ENCODE measurements at places on chromosomes 16 and 17. TPM values are rescaled to one million over a fixed set of nuclear protein-coding genes. Genes with fewer than 3 reads are reported as not detected.

Gene CACNB1
- total RNA-seq, result 5.1 TPM

Gene BCL6B
- total RNA-seq, result not detected

Gene CD300LF
- not detected for total RNA-seq

Gene ZPBP2
- total RNA-seq, result not detected

Gene GNG13
- not detected for total RNA-seq

DNA sequence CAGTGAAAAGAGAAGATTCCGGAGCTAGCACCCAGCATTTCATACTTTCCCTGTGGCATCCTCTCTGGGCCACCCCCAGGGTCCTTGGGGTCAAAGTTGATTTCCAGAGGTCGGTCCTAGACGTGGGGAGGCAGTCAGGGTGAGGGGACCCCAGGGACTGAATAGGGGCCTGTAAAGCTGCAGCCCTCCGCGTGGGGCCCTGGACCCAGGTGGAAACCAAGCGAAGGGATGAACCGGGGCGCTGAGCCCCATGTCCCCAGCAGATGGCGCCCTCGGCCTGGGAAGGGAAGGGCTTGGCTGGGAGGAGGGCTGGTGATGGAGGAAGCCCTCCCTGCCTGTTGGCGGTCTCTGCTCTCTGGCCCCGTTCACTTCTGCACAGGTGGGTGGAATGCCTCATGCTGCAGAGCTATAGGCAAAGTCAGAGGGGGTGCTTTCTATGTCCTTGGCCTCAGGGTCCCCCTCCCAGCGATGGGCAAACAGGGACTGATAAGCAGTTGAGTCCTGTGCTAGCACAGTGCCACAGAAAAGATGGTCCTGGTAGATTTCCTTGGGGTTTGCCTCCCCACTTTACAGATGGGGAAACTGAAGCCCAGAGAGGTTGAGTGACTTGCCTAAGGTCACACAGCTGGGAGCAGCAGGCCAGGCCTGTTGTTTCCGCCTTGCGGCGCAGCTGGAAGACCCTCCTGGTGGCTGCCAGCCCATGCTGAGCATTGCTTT lies 163.4 kb upstream of the CIBAR2 start:
- H3K27me3 ChIP-seq, result no peaks in the 10 kb centered on the region
- no peaks in the 10 kb centered on the region for H3K36me3 ChIP-seq
- H3K4me3 ChIP-seq, result no peak overlapping the region
- no peaks in the 10 kb centered on the region for H3K4me1 ChIP-seq
- H3K27ac ChIP-seq, result no peak overlapping the region

DNA sequence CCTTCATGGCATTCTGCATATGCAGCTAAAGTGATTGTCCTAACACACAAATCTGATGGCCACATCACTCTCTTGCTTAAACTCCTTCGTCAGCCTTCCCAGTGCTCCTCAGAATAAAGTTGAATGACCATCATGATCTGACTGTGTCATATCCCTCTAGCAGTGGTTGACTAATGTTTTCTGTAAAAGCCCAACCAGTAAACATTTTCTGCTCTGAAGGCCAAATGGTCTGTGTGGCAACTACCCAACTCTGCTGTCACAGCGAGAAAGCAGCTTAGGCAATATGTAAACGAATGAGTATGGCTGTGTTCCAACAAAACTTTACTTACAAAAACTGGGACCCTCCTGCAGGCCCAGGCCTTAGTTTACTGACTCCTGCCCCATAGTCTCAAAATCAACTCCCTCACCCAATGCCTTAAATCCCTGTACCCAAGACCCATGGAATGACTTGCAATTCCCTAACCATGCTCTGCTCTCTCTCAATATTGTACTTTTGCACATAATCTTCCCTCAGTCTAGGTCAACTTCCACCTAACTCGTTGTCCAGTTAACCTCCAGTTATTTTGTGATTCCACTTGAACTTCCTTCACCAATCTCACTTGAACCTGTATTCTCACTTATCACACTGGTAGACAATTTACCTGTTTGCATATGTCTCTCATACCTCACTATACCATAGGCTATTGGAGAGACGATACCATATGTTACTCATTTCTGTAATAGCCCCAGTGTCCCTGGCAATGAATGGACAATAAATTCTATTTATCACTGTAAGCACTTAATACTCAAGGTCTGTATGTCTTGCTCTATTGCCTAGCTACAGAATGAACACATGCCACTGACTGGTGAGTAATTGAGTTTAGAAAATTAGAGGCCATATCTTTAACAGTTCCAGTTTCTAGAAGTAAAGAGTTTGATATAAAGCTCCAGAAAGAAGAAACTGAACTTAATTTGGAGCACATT lies 29.1 kb downstream of the TMEM100 start:
- peaks cover 4% of the 10 kb centered on the region for H3K27me3 ChIP-seq
- H3K4me3 ChIP-seq, result no peak overlapping the region
- H3K36me3 ChIP-seq, result no peaks in the 10 kb centered on the region
- no peak for DNase-seq

- H3K27me3 ChIP-seq, result peaks cover 34% of the 10 kb centered on the region
- no peak overlapping the region for H3K27ac ChIP-seq
- H3K4me1 ChIP-seq, result no peaks in the 10 kb centered on the region
- H3K36me3 ChIP-seq, result peaks cover 10% of the 10 kb centered on the region
- no peak for DNase-seq
These were observed 363.3 kb downstream of the SEC14L1 start for GRCh38 chr17:77503916-77504651.

DNA sequence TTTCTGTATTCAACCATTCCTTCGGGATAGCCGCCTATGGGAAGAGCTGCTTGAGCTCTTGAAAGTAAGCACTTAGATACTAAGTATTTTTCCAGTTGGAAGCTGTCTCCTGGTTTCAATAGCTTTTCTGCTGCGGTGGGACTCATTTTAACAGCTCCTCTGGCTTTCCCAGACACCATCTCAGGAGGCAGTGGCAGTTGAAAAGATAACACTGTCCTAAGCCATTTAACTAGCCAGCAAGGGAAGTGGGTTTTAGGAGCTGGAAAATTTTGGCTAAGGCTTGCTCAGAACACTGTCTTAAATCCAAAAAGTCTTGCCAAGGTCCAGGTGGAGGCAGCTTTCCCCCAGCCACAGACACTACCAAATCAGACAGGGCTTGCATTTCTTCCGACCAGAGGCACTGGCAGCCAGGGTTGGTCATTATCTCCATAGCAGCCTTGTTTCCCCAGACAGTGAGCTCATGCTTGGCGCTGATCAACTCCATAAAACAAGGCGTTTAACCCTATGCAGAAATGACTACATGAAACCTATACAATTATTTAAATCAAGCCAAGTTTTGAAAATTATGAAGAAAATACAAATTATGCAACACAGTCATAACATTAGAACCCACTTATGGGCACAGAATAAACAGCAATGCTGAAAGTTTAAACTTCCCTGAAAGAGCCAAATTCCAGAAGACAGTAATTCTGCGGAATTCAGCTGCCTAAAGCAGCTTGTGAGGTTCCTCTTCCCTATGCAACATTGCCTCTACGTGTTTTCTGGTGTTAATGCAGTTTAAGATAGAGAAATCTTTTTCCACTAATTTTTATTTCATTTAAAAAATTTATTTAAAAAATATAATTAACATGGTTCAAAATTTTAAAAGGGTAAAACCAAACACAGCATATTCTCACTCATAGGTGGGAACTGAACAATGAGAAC lies 25.0 kb downstream of the GABARAPL2 start:
- H3K27ac ChIP-seq, result peak overlapping the region; percentile 88
- peak; percentile 56 for DNase-seq
- H3K36me3 ChIP-seq, result no peaks in the 10 kb centered on the region
- H3K4me1 ChIP-seq, result peaks cover 29% of the 10 kb centered on the region
- H3K4me3 ChIP-seq, result no peak overlapping the region
- H3K27me3 ChIP-seq, result no peaks in the 10 kb centered on the region

DNA sequence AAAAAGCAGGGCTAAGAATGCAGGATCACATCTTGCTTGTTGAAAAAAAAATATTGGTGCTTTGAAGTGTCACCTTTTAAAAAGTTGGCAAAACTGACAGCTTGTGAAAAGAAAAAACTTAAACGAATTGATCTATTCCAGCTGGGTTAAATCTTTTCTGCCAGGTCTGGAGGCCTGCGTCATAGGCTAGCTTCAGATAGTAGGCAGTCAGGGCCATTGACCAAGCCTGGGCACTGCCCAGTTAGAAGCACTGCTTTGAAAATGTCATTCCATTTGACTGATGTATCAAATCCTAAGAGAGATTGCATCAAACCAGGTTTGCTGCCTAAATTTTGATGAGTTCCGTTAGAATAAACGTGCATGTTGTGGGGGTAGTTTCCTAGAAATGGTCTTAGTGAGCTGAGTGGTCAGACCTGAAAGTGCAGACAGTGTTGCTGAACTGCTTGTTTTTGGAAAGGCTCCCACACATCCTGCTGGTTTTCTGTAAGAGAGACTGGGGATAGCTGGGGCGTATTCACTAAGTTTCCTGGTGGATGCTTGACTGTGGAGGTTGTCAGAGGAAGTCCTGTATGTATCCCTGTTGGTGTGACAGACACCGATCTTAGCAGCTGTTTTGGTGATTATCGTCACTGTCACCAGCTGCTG lies 38.8 kb downstream of the NUP88 start:
- no peak overlapping the region for H3K4me3 ChIP-seq
- DNase-seq, result no peak
- peaks cover 6% of the 10 kb centered on the region for H3K4me1 ChIP-seq
- no peak overlapping the region for H3K27ac ChIP-seq
- H3K36me3 ChIP-seq, result peaks cover 39% of the 10 kb centered on the region

DNA sequence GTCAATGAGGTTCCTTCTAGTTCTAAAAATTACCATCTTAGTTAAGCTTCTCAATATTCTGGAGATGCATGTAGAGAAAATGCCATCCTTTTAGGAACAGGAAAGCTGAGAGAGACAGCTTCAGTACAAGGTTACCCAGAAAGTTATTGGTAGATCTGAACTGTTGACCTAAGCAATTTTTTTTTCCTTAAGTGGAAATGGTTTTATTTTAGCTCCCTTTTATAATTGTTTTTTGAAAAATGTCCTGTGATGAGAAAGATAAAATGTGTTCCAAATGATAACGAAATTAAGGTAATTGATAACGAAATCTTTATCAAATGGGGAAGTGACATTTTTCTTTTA lies 8.2 kb downstream of the PSMD7 start:
- H3K4me1 ChIP-seq, result peaks cover 4% of the 10 kb centered on the region
- H3K4me3 ChIP-seq, result no peak overlapping the region
- no peak for DNase-seq
- no peak overlapping the region for H3K27ac ChIP-seq
- peaks cover 5% of the 10 kb centered on the region for H3K27me3 ChIP-seq

DNA sequence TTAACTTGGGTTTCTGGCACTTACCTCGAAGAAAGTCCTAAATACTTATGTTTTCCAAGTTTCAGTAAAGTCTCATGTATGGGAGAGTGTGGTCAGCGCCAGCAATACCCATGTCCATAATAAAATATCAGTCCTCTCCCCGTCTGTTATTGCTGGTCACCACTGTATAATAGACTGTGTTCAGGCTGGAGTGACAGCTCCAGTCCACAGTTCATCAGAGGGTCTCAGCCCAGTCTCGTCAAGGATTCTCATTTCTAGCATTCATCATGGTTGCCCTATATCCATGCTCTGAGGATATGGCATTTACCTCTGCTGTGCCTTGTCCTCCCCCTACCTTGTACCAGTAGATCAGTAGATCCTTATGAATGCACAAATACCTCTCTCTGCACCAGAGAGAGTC lies 384.5 kb downstream of the NPIPA7 start:
- no peak for DNase-seq
- H3K27ac ChIP-seq, result no peak overlapping the region
- H3K4me1 ChIP-seq, result no peaks in the 10 kb centered on the region
- no peaks in the 10 kb centered on the region for H3K27me3 ChIP-seq
- H3K36me3 ChIP-seq, result no peaks in the 10 kb centered on the region

GRCh38 chr17:71735893-71736292 lies 384.9 kb upstream of the SOX9 start:
- no peak overlapping the region for H3K27ac ChIP-seq
- no peaks in the 10 kb centered on the region for H3K36me3 ChIP-seq
- H3K4me3 ChIP-seq, result no peak overlapping the region
- no peaks in the 10 kb centered on the region for H3K4me1 ChIP-seq

GRCh38 chr17:75352079-75352569 lies 53.4 kb downstream of the GRB2 start:
- peaks cover 24% of the 10 kb centered on the region for H3K4me1 ChIP-seq
- H3K4me3 ChIP-seq, result no peak overlapping the region
- no peak for DNase-seq

DNA sequence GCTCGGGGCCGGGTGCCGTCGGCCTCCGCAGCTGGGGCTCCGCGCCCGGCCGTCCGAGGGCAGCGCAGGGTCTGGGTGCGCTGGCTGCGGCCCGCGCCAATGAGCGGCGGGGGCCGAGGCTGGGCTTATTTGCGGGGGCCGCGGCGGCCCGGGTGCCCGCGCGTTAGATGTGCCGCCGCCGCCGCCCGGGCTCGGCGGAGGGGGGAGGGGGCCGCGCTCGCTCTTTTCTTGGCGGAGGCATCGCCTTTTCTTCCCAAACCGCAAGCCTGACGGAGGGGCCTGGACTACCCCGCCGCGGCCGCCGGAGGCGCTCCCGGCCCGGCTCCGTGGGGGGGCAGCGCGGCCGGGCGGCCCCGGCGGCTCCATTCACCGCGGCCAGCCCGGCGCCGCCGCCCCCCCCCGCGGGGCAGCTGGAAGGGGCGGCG lies at the start of gene NOTUM:
Gene NOTUM (minus strand): TSS at position 101 of the 425 bp plus-strand sequence. CDS start 278 bp downstream, outside the sequence.
- peaks cover 6% of the 10 kb centered on the region for H3K4me1 ChIP-seq
- no peak within 1 kb of the TSS for H3K27ac ChIP-seq
- H3K27me3 ChIP-seq, result peaks cover 7% of the 10 kb centered on the region
- DNase-seq, result no peak

DNA sequence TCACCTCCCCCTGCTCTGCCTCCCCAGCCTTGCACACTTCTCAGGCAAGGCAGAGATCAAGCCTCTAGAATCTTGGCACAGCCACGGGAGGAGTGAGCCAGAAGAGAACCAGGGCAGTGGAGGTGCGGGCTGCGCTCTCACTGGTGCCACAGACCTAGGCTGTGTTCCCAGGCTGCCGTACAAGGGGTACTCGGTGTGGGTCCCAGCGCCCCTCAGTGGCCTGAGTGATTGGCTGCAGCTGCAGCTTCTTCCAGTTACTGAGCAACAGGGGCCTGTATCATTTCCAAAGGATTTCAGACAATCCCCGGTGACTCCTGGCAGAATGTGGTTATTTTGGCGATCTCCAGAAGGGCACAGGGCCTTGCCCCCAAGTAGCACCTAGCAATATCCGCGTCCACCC lies 1852.1 kb downstream of the TP53TG3F start:
- no peak overlapping the region for H3K4me3 ChIP-seq
- H3K36me3 ChIP-seq, result no peaks in the 10 kb centered on the region
- H3K4me1 ChIP-seq, result no peaks in the 10 kb centered on the region
- DNase-seq, result no peak

DNA sequence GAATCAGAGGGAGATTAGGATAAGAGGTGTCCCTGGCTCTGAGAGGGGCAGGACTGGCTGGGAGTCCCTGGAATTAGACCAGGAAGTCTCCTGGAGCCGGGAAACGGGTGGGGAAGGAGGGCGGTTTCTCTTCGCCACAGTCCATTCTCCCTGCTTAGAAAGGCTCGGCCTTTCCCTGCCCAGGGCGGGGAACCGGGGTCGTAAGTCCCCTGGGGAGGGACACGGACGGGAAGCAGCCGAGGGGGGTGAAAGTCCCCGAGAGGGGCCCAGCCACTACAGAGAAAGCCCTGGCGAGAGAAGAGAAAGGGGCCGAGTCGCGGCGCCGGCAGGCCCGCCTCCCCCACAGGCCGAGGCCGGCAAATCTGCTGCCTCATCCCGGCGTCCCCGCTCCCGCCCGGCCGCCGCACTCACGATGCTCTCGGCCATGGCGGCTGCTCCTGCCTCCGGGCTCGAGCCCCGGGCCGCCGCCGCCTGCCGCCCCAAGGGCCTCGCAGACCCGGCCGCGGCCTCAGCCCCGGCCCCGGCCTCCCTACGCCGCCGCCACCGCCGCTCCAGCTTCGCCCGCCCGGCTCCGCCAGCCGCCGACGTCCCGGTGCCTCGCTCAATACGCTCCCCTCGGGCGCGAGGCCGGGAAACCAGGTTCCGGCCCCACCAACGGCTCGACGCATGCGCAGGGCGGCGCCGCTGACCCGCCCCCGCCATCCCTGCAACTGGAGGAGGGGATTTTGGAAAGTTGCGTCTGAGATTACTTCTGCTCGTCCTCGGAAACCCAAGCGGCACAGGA lies at the start of the genes NPLOC4 and TSPAN10:
Gene NPLOC4 (minus strand): TSS at position 608 of the 784 bp plus-strand sequence. CDS start 182 bp downstream, at position 426.
Gene TSPAN10 (plus strand): TSS at position 692 of the 784 bp plus-strand sequence. CDS start 5,217 bp downstream, outside the sequence.
- DNase-seq, result peak; percentile 67
- peaks cover 38% of the 10 kb centered on the region for H3K4me1 ChIP-seq
- peaks cover 10% of the 10 kb centered on the region for H3K36me3 ChIP-seq
